ENCODE measurements at places on chromosomes 3 and 15.

DNA sequence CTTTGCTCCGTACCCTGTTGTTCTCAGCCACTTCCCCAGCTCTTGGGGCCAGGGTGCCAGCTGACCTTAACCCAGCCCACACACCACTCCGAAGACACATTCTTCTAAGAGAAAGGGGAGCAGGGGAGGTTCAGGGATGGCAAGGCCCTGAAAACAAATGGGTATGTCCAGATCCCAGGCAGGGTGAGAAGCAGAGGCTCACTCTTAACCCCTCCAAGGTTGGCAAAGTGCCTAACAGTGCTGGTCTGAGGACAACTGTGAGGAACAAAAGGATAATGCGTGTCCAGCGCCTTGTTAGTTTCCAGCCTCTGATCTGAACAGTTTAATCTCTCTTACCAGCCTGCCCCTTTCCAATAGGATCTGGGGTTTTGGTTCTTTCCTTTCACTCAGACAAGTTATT lies 1.5 kb downstream of the TMEM44 start:
- no peak for DNase-seq

GRCh38 chr15:77493324-77493907 lies 72.7 kb downstream of the HMG20A start:
- DNase-seq = no peak

GRCh38 chr3:112170046-112170445 lies 37.0 kb upstream of the GCSAM start:
- no peak for DNase-seq

GRCh38 chr15:75843678-75844581 lies 683 bp downstream of the UBE2Q2 start:
- peak; percentile 45 for DNase-seq

DNA sequence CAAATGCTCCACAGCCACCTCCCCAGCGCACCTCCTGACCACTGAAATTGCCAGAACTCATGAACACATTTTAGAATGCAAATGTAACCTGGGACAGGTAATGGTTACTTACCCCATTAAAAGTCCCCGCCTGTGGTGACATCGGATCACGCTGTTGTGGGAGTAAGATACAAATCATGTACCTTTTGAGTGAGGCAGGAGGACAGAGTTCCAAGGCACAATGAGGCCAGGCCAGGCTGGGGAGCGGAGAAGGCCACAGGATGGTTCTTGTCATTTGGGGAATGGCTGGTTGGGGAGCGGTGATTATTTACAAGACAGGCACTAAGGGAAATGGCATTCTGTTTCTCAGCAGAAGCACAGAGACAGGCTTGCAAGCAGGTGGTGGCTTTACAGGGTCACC lies 490.0 kb downstream of the EDEM1 start:
- DNase-seq = no peak
